Activated gamma-delta T cell treated with Interleukin-2 at 50 U/mL for 16 hours (primary cell): ENCODE measurements at places on chromosomes 4 and X.

DNA sequence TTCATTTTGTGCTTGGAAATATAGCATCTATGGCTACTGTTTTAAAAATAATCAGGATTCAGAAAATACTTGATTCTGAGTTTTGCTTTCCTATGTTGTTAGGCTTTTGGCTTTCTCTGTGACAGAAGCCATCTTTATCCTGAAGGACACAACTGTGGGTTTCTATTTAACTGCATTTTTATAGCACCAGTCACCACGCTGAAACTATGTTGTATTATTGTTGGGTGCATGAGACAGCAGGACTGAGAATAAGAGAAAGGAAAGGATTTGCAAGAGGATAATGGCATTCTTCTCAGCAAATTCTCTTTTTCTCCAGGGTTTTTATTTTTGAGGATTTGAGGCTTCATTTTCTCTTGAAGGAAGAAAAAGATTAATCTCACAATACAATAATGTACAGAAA lies 10.1 kb upstream of the NEUROG2 start:
- no peak for DNase-seq

- DNase-seq, result no peak
Measured at GRCh38 chrX:19679787-19680186, 164.5 kb upstream of the MAP3K15 start.

DNA sequence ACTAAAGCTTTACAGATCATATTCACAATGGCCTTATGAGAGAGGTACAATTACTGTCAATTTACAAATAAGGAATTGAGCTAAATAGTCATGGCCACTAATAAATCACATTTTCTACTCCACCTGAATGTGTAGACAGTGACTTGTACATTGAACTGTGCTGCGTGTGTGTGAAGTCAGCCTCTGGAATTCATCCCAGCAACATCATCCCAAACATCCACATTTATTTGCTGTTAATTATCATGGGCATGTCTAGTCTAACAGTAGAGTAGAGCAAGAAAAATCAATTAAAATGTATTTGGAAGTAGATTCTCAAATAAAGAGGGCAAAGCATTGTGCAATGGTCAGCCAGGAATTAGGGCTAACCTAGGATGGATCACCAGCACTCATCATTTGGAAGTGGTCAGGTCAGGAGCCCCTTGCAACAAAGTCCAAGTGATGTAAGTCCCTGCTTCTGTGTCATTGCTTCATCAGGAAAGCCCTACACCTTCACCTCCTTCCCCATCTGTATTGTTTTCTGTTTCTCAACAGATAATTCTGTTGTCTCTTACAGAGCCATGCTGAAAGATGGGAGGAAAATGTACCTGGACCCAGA lies 4.8 kb upstream of the PF4V1 start:
- no peak for DNase-seq

DNA sequence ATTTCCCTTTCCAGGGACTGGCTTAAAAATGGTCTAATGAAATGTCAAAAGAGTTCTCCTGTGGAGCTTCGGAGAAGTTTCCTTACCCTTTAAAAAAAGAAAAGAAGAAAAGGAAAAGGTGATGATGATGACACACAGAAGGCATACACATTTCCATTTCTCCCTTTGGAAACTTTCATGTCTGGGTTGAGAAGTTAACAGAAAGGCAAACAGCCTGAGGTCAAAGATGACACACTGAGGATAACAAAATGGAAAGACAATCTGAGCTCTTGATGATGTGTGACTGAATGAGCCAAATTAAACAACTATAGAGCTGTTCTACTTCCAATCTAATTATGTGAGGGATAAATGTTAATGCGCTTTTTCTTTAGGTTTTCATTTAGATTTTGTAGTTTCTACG lies 32.2 kb downstream of the NFXL1 start:
- no peak for DNase-seq

DNA sequence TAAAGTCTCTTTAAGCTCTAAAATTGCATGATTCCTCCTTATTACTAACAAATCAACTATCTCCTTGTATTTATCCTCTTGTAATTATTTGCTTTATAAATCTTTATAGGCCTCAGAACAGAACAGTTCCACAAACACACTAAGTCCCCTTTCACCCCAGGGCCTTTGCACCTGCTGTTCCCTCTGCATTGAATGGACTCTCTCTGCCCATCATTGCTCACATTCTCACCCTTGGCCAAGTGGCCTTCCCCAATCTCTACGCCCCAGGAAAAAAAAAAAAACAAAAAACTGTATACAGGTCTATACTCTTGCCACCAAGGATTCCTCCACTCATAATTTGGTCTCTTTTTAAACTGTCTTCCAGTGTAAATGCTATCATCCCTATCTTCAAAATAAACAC lies 53.7 kb downstream of the TEC start:
- DNase-seq, result no peak

- DNase-seq, result no peak
Measured at GRCh38 chrX:139815771-139816170, 107.8 kb upstream of the MCF2 start.

GRCh38 chr4:24219209-24219608 lies 329.4 kb upstream of the PPARGC1A start:
- no peak for DNase-seq

- DNase-seq, result no peak
Measured at GRCh38 chrX:71923516-71923915, 12.9 kb downstream of the NHSL2 start.

GRCh38 chr4:168592676-168593075 lies 95.8 kb downstream of the PALLD start:
- no peak for DNase-seq

- no peak for DNase-seq
Measured at GRCh38 chr4:138902705-138903104, 112.9 kb upstream of the NOCT start.

- no peak for DNase-seq
Measured at GRCh38 chr4:171896426-171896825, 83.2 kb downstream of the GALNTL6 start.

GRCh38 chr4:25013756-25014661 lies 16.7 kb downstream of the LGI2 start:
- DNase-seq, result no peak

DNA sequence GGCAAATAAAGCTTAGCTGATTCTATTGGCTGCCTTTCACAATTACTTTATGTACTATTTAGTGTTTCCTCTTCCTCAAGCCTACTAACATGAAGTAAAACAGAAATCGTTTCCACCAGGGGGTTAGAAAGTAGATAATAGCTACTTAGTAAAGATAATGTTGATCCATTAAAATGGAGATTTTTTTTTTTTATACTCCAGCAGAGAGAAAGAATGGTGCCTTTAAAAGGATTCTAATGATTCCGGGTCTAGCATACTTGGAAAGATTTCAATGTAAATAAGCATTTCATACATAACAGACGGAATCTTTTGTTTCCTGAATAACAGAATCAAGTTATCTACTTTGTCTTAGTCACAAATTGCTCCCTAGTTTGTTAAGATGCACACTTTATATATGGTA lies 37.1 kb downstream of the GK start:
- no peak for DNase-seq

- no peak for DNase-seq
Measured at GRCh38 chrX:41302370-41302769, 31.6 kb upstream of the DDX3X start.

GRCh38 chrX:150219374-150220185 lies 143.5 kb upstream of the MAMLD1 start:
- no peak for DNase-seq

DNA sequence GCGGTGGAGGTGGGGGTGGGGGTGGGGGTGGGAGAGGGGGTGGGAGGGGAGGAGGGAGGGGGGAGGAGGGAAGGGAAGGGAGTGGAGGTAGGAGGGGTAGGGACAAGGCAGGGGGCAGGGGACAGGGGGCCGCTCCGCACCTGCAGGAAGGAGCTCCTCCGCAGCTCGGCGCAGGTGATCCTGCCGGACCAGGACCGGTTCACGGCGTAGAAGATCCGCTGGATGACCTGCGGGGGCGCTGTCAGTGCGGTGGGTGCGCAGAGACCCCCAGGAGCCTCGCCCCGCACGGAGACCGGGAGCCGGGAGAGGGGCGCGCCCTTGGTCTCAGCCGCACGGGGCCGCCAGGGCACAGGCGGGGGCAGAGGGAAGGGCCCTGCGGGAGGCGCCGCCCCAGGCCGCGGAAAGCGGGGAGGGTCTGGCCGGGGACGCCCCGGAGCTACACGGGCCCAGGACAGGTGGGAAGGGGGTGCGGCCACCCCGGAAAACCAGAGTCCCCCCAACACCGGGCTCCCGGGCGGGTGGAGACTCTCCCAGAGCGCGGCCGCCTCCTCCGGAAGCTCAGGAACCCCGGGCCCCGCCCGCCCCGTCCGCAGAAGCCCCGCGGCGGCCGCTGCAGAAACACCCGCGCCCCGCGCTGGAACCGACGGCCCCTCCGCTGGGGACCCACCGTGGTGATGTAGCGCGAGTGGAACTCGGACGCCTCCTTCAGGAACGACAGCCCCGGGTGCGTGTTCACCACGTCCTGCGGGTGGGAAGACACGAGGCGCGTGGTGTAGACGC lies 27.6 kb upstream of the GTPBP6 start:
- DNase-seq, result no peak

- DNase-seq, result no peak
Measured at GRCh38 chr4:45580334-45580733, 543.5 kb downstream of the GABRG1 start.
